AML-193 (cell line): ENCODE measurements at places on chromosomes 4 and X.
A peak's percentile ranks its signal among the peaks of the same experiment; 100 is the strongest.

- no peak for DNase-seq
Observed at GRCh38 chr4:80876810-80877209, 153.7 kb upstream of the BMP3 start.

GRCh38 chrX:23908219-23909004, 606 bp downstream of the CXorf58 start:
- DNase-seq = no peak

DNA sequence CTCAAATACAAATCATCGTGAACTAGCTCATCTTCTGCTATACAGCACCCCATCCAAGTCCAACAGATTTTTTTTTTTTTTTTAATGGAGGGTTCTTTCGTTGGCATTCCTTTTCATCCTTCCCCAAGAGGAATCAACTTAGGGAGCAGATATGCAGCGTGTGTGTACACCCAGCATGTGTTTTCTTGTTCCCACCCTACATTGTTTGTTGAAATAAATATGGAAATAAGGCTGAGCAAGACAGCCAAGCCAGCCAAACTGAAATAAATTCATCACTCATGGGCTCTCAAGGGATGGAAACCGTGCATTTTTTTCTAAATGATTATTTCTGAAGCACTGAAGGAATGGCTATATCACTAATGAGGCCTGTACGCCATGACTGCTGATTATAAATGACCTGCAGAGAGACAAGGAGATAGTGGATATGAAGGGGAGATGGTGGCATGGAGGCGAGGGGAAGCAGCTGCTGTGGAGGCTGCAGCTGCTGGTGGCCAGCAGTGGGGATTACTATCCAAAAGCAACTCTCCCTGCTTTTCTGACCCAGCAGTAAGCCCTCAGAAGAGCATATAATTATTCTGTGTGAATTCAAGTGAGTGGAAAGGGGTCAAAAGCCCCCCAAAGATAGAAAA, 173.9 kb downstream of the MGST2 start:
- DNase-seq = no peak

DNA sequence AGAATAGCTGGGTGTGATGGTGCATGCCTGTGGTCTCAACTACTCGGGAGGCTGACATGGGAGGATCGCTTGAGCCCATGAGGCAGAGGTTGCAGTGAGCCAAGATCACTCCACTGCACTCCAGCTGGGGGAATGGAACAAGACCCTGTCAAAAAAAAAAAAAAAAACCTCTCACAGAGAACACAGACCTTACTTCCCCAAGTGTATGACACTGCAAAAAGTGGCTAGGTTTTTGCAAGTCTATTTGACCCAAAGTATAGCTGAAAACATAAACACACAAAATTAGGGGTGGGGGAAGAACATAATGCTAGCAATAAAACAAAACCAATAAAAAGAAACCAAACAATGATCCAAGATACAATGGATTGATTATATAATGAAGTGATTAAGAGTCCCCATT, 6.7 kb downstream of the LAMP2 start:
- peak; percentile 22 for DNase-seq

- no peak for DNase-seq
Observed at GRCh38 chr4:135256111-135256510, 1054.5 kb upstream of the PABPC4L start.

GRCh38 chr4:25466966-25467697, 90.1 kb downstream of the ANAPC4 start:
- no peak for DNase-seq

DNA sequence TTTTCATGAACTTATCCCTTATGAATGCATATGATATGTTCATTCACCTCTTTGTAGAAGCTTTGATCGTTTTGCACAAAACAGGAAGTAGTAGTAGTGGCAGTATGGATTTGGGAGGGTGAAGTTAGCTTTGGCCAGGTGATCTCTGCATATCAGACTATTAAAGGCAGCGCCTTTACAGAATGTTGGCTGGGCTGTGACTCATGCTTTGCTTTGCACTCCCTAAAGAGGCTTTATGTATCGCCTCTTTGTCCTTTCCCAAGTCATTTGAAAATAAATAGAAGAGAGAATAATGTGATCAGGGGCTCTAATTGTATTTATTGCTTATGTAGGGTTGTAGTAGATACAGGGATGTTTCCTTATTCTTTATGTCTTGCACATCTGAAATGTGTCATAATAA, 50.4 kb downstream of the SHROOM3 start:
- no peak for DNase-seq

DNA sequence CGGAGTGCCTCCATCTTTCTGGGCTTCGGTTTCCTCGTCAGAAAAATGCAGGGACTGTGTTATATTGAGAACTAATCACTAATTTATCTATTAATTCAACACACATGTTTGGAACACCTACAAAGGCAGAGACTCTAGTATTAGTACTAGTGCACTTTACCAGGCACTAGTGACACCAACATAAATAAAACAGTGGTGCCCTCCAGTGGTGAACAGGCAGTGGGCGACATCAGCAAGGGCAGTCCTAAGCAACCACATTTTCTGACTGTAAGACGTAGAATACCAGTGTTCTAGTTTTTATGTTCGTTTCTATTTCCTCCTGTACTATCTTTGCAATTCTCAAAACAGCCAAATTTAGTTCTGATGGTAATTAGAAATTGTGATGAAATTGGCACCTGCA, 69.1 kb upstream of the UCP1 start:
- DNase-seq = peak; percentile 60

DNA sequence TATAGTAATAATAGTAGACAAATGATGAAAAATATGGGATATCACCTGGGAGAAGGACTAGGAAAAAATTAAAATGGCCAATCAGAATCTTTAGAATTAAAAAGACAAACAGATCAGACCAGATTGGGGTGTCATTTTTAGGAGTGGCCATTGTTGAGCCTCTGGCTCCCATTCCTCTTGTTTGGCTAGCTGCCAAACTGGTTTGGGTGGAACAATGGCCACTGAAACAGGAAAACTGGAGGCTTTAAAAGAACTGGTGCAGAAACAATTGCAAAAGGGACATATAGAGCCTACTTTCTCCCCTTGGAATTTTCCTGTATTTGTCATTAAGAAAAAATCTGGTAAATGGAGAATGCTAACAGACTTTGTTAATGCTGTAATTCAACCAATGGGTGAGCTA, 294.8 kb upstream of the DKK2 start:
- no peak for DNase-seq

- DNase-seq = no peak
Observed at GRCh38 chr4:175035905-175036304, 117.7 kb downstream of the ADAM29 start.

GRCh38 chr4:169840554-169840953, 82.8 kb upstream of the HPF1 start:
- DNase-seq = no peak

GRCh38 chrX:153633048-153633447, 14.0 kb upstream of the DUSP9 start:
- DNase-seq = no peak
